Dermis blood vessel endothelial cell (primary cell): ENCODE measurements at places on chromosomes 16 and 17. TPM values are rescaled to one million over a fixed set of nuclear protein-coding genes. Genes with fewer than 3 reads are reported as not detected.

The CACNG5 gene
- total RNA-seq: not detected in 2 replicates

The TPSAB1 gene
- not detected in 2 replicates for total RNA-seq

The SHCBP1 gene
- 9.7 and 41.9 TPM in 2 replicates for total RNA-seq

The TBC1D3I gene
- total RNA-seq: 0.05 and 0.17 TPM in 2 replicates

The PIMREG gene
- total RNA-seq: 7.8 and 62.4 TPM in 2 replicates

The ZNF778 gene
- total RNA-seq: 21.5 and 59.9 TPM in 2 replicates
